ENCODE measurements at places on chromosomes 3 and 15. TPM values are rescaled to one million over a fixed set of nuclear protein-coding genes. Genes with fewer than 3 reads are reported as not detected.

The SYNPR gene
- total RNA-seq: 0.58 TPM

GRCh38 chr15:90266061-90266431 lies 574 bp downstream of the NGRN start:
- peaks cover 17% of the 10 kb centered on the region for H3K36me3 ChIP-seq
- DNase-seq: no peak
- H3K27me3 ChIP-seq: no peaks in the 10 kb centered on the region
- peak overlapping the region; percentile 75 for H3K4me3 ChIP-seq

The LTK gene
- total RNA-seq: 0.69 TPM

DNA sequence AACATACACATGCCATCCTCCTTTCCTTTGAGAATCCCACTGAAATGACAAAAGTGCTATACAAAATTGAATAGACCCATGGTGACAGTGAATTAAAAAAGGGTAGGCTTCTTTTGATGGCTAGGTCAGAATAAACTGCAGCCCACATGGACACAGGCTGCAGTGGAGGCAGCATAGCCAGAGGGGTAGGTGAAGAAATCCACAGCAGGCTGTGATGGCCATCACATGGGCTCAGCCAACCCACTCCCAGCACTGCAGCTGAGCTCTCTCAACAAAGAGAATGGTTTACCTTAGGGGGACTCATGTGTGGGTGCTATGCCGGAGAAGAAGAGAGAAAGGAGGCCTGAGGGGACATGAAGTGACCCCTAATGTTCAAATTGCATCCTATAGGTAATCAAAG lies 331.1 kb downstream of the CHST2 start:
- H3K27ac ChIP-seq: no peak overlapping the region
- H3K4me3 ChIP-seq: no peak overlapping the region
- H3K27me3 ChIP-seq: no peaks in the 10 kb centered on the region
- H3K4me1 ChIP-seq: no peaks in the 10 kb centered on the region

DNA sequence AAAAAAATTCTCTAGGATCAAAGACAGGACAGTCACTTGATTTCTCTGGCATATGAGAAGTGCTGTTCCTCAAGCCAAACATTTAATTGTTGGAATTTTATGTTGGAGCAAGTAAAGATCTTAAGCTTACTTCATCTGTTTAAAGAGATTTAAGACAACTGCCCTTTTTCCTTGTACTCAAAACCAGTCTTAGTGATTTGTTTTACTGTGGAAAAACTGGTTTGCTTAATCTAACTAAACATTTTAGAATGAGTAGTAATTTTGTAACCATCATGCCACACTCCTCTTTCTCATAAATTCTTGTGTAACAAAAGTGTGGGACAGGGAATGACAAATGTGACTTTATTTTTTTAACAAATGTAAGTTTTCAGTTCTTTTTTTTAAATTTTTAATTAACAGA lies 18.4 kb downstream of the PRKCI start:
- H3K4me1 ChIP-seq: no peaks in the 10 kb centered on the region
- H3K27ac ChIP-seq: no peak overlapping the region
- no peaks in the 10 kb centered on the region for H3K27me3 ChIP-seq

- no peaks in the 10 kb centered on the region for H3K27me3 ChIP-seq
- H3K27ac ChIP-seq: no peak overlapping the region
- peaks cover 53% of the 10 kb centered on the region for H3K4me1 ChIP-seq
- H3K36me3 ChIP-seq: no peaks in the 10 kb centered on the region
Observed at GRCh38 chr15:90565866-90566265, 36.1 kb downstream of the CRTC3 start.

DNA sequence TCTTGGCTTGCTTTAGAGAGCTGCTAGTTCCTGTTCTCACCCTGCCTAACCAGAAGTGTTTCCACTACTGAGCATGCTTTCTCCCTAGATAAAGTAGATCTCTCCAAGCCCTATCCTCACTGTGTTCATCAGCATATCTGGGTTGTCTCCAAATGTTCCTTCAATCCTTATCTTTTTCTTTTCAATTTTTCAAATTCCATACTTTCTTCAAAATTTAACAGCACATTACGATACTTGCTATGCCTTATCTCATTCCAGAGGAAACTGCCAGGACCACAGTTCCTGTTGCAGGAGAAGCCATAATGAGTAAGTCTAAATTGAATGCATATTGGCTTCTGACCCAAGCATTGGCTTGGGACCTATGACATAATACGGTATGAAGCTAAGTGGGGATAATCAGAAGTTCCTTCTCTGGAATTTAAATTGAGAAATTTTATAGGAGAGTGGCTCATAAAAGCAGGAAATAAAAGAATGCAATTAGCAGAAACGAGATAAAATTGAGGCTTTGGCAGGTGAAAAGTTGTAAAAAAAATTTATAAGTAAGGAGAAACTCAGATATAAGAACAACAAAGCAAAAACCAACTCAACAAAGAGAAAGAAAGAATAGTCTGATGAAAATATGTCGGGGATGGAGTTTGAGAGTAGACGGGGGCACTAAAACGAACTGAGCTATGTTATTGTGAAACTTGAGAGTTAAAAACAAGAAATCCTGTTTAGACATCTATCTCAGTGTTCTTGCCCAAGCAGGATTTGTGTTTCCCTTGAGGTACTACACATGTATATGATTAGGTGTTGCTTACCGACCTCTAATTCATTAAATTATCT lies 631.7 kb upstream of the CCDC54 start:
- H3K4me1 ChIP-seq: no peaks in the 10 kb centered on the region
- no peak overlapping the region for H3K27ac ChIP-seq
- no peak for DNase-seq
- H3K27me3 ChIP-seq: no peaks in the 10 kb centered on the region
- no peak overlapping the region for H3K4me3 ChIP-seq
- no peaks in the 10 kb centered on the region for H3K36me3 ChIP-seq

The LIPC gene
- 0.42 TPM for total RNA-seq

DNA sequence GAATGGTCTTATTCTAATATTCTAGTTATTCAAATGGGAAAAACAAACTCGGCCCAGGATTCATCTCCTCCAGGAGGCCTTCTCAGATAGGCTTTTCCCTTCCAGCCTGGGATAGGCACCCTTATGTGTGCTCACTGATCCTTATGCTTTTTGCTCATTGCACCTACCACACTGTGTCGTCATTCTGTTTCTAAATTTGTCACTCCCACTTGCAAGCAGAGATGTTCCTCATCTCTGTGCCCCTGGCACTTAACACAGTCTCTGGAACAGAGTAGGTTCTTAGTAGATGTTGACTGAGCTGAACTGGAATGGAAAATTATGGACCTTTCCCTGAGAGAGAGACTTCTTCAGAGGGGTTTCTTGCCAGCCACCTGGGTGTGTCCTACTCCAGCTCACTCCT lies 18.7 kb upstream of the SPG11 start:
- H3K27ac ChIP-seq: no peak overlapping the region
- DNase-seq: no peak
- peaks cover 8% of the 10 kb centered on the region for H3K4me1 ChIP-seq
- no peak overlapping the region for H3K4me3 ChIP-seq
- H3K27me3 ChIP-seq: peaks cover 17% of the 10 kb centered on the region
- no peaks in the 10 kb centered on the region for H3K36me3 ChIP-seq

GRCh38 chr3:182420741-182421140 lies 372.6 kb upstream of the ATP11B start:
- DNase-seq: no peak
- H3K27ac ChIP-seq: no peak overlapping the region
- no peaks in the 10 kb centered on the region for H3K27me3 ChIP-seq
- no peaks in the 10 kb centered on the region for H3K36me3 ChIP-seq

The EFCAB12 gene
- total RNA-seq: 0.19 TPM

The ANKRD34C gene
- not detected for total RNA-seq

GRCh38 chr15:98774756-98775497 lies 126.6 kb downstream of the IGF1R start:
- H3K27me3 ChIP-seq: no peaks in the 10 kb centered on the region
- H3K36me3 ChIP-seq: no peaks in the 10 kb centered on the region

DNA sequence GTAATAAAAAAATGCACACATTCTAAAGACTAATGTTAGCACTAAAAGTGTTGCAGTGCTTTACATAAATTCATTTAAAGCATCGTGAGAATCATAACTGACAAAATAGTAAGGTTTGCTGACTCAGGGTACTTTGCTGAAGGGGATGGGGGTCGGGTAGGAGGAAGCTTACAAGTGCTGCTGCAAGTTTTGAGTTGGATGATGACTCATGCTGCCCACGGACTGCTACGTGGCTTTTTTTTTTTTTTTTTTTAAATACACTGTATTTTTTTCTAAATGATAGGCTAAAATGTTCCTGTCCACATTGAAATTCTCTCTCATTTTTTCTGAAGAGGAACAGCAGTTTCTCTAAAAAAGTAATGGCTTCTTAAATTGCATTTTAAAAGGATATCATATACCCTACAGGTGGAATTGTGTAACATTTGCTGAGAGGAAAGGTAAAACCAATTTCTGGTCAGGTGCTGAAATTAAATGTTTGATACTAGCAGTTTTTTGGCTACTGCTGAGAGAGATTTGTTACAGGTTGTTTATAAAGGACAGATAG lies 2.2 kb downstream of the MAPK6 start:
- peak overlapping the region; percentile 73 for H3K4me3 ChIP-seq
- no peak for DNase-seq
- no peaks in the 10 kb centered on the region for H3K27me3 ChIP-seq
- peak overlapping the region; percentile 94 for H3K27ac ChIP-seq
- H3K4me1 ChIP-seq: peaks cover 37% of the 10 kb centered on the region

- peaks cover 29% of the 10 kb centered on the region for H3K4me1 ChIP-seq
- peak overlapping the region; percentile 55 for H3K27ac ChIP-seq
- peak overlapping the region; percentile 2 for H3K4me3 ChIP-seq
Observed at GRCh38 chr3:184716622-184717398, 4.9 kb upstream of the MAGEF1 start.

The IGSF10 gene
- total RNA-seq: 2.5 TPM

DNA sequence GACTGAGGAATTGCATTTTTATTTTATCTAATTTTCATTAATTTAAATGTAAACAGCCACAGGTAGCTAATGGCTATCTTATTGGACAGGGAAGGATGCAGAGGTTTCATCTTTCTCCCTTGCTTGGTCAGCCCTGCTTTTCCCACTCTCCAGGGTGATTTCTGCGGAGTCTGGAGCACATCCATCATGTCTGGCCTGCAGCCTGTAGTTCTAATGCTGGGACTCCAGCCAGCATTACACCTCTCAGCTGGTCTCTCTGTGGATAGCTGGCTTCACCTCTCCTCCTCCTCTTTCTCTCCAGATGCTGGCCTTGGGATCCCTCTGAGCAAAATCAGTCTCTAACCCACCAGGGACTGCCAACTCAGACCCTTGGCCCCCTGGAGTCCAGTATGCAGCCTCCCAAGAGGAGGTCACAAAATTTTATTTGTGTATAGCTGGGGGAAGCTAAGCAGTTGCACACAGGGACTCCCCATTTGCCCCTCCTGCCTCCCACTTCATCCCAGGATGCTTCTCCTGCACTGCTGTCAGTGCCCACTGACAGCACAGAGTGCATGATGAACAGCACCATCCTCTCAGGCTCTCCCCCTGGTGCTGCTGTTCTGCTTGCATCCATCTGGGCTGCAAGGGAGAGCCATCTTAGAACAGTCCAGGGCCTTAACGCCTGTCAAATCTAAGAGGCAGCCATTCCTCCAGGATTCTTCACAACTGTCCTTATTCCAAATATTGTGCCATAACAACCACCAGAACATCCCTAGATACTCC lies 1.7 kb downstream of the BFSP2 start:
- no peak for DNase-seq
- H3K27ac ChIP-seq: no peak overlapping the region
- peaks cover 9% of the 10 kb centered on the region for H3K4me1 ChIP-seq
- peaks cover 2% of the 10 kb centered on the region for H3K36me3 ChIP-seq

GRCh38 chr3:30354513-30354912 lies 251.9 kb upstream of the TGFBR2 start:
- H3K4me1 ChIP-seq: peaks cover 73% of the 10 kb centered on the region
- H3K36me3 ChIP-seq: no peaks in the 10 kb centered on the region
- no peak for DNase-seq
- peak overlapping the region; percentile 63 for H3K27ac ChIP-seq
- no peaks in the 10 kb centered on the region for H3K27me3 ChIP-seq

GRCh38 chr15:88828791-88829190 lies 25.6 kb downstream of the ACAN start:
- no peak for DNase-seq
- no peaks in the 10 kb centered on the region for H3K4me1 ChIP-seq
- no peaks in the 10 kb centered on the region for H3K27me3 ChIP-seq
- no peak overlapping the region for H3K27ac ChIP-seq

The GOLGA8R gene
- 2.2 TPM for total RNA-seq

DNA sequence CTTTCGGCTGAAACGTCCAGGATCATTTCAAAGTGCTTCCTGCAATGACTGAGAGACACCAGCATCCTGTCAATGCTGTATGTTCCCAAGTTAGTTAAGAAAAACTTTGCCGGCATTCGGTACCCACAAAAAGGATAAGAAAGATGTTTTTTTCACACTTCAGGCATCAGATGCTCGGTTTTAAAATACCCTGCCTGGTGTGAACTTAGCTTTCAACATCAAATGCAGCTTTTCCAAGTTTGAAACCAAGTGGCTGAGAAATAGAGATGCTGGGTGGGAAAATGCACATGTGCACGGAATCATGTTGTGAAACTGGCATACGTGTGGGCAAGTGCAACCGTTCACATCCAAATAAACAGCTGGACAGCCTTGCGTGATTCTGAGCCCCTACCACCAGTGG lies 254.9 kb upstream of the IGF1R start:
- H3K27me3 ChIP-seq: no peaks in the 10 kb centered on the region
- H3K4me3 ChIP-seq: no peak overlapping the region
- H3K27ac ChIP-seq: no peak overlapping the region

GRCh38 chr3:86837871-86838270 lies 153.1 kb downstream of the VGLL3 start:
- no peak overlapping the region for H3K4me3 ChIP-seq
- no peaks in the 10 kb centered on the region for H3K36me3 ChIP-seq
- no peaks in the 10 kb centered on the region for H3K4me1 ChIP-seq

GRCh38 chr15:28956491-28956890 lies 70.7 kb downstream of the APBA2 start:
- no peaks in the 10 kb centered on the region for H3K4me1 ChIP-seq
- H3K36me3 ChIP-seq: no peaks in the 10 kb centered on the region
- no peak overlapping the region for H3K4me3 ChIP-seq
- no peak overlapping the region for H3K27ac ChIP-seq
- peak; percentile 60 for DNase-seq

Measured in esophagus muscularis mucosa (tissue), 4 donors.